ENCODE measurements at places on chromosomes 1 and 21. TPM values are rescaled to one million over a fixed set of nuclear protein-coding genes. Genes with fewer than 3 reads are reported as not detected.
A peak's percentile ranks its signal among the peaks of the same experiment; 100 is the strongest.

Gene S100A3
- not detected for total RNA-seq

- no peak overlapping the region for H3K4me3 ChIP-seq
- peaks cover 11% of the 10 kb centered on the region for H3K4me1 ChIP-seq
- H3K27ac ChIP-seq, result no peak overlapping the region
- H3K36me3 ChIP-seq, result no peaks in the 10 kb centered on the region
These were observed 9.7 kb upstream of the PPIE start for GRCh38 chr1:39729030-39729429.

Gene LAMC1
- total RNA-seq, result 0.23 TPM

DNA sequence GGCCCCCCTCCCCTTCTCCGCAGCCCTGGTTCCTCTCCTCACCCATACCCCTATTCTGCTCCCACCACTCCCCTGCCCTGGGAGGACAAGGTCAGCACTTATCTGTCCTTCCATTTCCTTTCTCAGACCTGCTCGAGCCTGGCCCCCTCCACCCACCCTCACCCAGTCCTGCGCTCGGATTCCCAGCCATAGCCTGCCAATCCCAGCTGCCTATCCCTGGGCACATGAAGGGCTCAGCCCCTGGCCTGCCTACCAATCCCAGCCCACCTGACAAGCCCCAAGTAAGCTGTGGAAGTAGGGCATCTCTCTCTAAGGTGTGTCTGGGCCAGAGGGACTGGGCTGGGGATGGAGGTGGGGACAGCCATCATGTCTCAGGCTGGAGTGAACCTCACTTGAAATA is 5.4 kb downstream of the BLACAT1 start:
- peaks cover 28% of the 10 kb centered on the region for H3K27me3 ChIP-seq
- no peak overlapping the region for H3K4me3 ChIP-seq
- DNase-seq, result no peak
- H3K36me3 ChIP-seq, result no peaks in the 10 kb centered on the region
- H3K27ac ChIP-seq, result no peak overlapping the region

GRCh38 chr1:219333626-219334025 is 159.9 kb downstream of the LYPLAL1 start:
- H3K4me3 ChIP-seq, result no peak overlapping the region
- H3K36me3 ChIP-seq, result no peaks in the 10 kb centered on the region
- DNase-seq, result no peak
- H3K27me3 ChIP-seq, result no peaks in the 10 kb centered on the region

- no peak for DNase-seq
- H3K27me3 ChIP-seq, result peaks cover 6% of the 10 kb centered on the region
- no peaks in the 10 kb centered on the region for H3K4me1 ChIP-seq
- H3K36me3 ChIP-seq, result no peaks in the 10 kb centered on the region
- no peak overlapping the region for H3K27ac ChIP-seq
These were observed 113.7 kb downstream of the ZSCAN20 start for GRCh38 chr1:33586106-33586505.

DNA sequence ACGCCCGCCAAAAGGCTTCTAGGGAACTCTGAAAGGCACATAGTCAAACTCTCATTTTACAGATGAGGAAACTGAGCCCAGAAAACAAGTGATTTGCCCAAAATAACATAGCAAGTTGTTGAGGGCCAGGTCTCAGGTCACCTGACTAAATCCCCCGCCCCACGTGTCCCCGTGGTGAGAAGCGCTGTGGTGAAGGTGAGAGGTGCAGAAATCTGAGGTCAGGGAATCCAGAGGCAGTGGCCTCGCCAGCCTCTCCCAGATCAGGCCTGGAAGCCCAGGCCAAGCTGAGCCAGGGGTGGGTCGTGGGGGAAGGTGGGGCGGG is 5.1 kb downstream of the HDGF start:
- no peak for DNase-seq
- peaks cover 71% of the 10 kb centered on the region for H3K36me3 ChIP-seq
- H3K27me3 ChIP-seq, result no peaks in the 10 kb centered on the region
- H3K4me1 ChIP-seq, result peaks cover 63% of the 10 kb centered on the region
- peak overlapping the region; percentile 94 for H3K27ac ChIP-seq
- H3K4me3 ChIP-seq, result peak overlapping the region; percentile 92

Gene PAPPA2
- total RNA-seq, result 0.07 TPM

DNA sequence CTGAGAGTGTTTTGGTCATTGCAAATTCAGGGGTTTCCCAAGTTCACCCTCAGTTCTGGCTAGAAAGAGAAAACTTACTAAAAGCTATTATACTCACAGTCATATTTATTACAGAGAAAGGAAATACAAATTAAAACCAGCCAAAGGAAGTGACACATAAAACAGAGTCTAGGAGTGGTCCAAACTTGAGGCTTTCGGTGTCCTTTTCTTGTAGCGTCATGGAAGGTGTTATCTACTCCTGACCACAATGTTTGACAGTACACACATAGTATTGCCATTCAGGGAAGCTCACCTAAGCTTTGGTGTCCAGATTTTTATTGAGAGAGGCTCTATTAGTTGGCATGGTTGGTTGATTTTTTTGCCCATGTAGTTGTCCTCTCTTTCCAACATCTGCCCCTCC is 59.0 kb downstream of the SLC35A3 start:
- H3K36me3 ChIP-seq, result peaks cover 1% of the 10 kb centered on the region
- H3K4me3 ChIP-seq, result no peak overlapping the region
- H3K27me3 ChIP-seq, result no peaks in the 10 kb centered on the region
- H3K27ac ChIP-seq, result peak overlapping the region; percentile 80
- H3K4me1 ChIP-seq, result peaks cover 18% of the 10 kb centered on the region
- DNase-seq, result peak; percentile 39

Gene MORC3
- 20.7 TPM for total RNA-seq

DNA sequence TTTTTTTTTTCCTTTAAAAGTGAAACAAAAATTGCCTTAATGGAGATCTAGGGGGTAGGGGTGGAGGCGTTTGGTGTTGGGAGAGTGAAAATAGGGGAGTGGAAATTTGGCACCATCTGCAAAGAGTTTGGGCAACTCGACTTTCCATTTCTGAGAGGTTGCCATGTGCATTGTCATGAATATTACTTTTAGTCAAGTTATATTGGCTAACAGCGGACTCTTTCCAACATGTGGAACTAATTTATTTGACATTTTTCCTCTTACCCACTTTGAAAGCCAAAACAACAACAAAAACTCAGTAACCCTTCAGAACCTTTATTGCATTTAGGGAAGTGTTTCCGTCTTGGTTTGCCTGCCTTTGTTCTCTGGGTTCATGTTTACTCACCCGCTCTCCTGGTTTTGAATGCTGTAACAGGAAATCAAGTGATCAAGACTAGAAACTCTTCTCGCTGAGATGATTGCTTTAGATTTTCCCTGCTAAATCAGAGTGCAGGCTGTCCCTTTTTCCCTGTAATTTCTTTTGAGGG is 70.4 kb downstream of the CACHD1 start:
- H3K36me3 ChIP-seq, result no peaks in the 10 kb centered on the region
- H3K4me1 ChIP-seq, result peaks cover 53% of the 10 kb centered on the region
- peak overlapping the region; percentile 51 for H3K4me3 ChIP-seq
- DNase-seq, result peak; percentile 11

Gene S100A2
- 0.50 TPM for total RNA-seq

- no peaks in the 10 kb centered on the region for H3K36me3 ChIP-seq
- no peaks in the 10 kb centered on the region for H3K27me3 ChIP-seq
- no peak for DNase-seq
- no peak overlapping the region for H3K4me3 ChIP-seq
These were observed 144.5 kb downstream of the SEC16B start for GRCh38 chr1:177825276-177825901.

DNA sequence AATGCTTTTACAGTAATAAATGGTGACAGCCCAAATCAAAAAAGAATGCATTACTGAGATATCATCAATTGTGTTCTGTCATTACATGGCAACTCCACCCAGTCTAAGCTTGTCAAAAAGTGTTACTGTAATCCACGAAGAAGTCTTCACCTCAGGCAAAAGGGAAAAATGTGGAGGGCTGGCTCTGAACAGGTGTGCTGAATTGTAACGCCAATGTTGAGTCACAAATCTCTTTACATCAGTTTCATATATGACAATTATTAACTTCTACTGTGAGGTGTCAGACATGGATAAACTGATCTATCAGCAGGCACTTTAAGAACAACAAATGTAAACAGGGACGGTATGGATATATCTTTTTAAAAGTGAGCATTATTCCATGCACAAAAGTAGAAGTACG is 98.5 kb upstream of the DMRTA2 start:
- H3K27me3 ChIP-seq, result no peaks in the 10 kb centered on the region
- H3K36me3 ChIP-seq, result peaks cover 31% of the 10 kb centered on the region
- H3K27ac ChIP-seq, result no peak overlapping the region
- DNase-seq, result no peak

- H3K4me3 ChIP-seq, result no peak overlapping the region
- H3K27me3 ChIP-seq, result no peaks in the 10 kb centered on the region
- no peak overlapping the region for H3K27ac ChIP-seq
- DNase-seq, result no peak
- no peaks in the 10 kb centered on the region for H3K36me3 ChIP-seq
These were observed 22.0 kb downstream of the TTLL7 start for GRCh38 chr1:83976920-83977319.

Gene CHRM3
- 0.36 TPM for total RNA-seq

Gene CBR3
- 13.5 TPM for total RNA-seq

DNA sequence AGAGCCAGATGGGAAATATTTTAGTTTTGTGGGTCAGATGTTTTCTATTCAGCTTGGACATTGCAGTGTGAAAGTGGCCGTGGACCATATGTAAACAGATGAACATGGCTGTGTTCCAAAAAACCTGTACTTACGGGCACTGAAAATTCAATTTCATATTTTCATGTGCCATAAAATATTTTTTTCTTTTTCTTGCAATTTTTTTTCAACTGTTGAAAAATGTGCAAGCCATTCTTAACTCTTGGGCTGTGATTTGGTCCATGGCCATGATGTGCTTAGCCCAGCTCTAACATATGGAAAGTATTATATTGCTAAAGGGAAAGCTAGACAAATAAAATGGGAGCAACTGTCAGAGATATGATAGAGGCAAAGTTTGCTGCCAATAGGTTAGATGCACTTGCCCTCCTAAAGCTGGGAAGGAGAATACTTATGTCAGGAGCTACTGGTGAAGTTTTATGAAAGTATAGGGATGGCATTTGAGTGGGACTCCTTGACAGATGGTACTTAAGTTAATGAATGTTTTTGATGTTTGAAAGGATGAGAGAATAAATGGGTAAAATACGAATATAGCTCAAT is 240.3 kb downstream of the RYR2 start:
- H3K27me3 ChIP-seq, result no peaks in the 10 kb centered on the region
- H3K4me3 ChIP-seq, result no peak overlapping the region
- no peak for DNase-seq
- H3K36me3 ChIP-seq, result no peaks in the 10 kb centered on the region
- H3K27ac ChIP-seq, result no peak overlapping the region

Gene KAZN
- total RNA-seq, result 1.9 TPM

- H3K36me3 ChIP-seq, result peaks cover 1% of the 10 kb centered on the region
- DNase-seq, result no peak
- H3K27me3 ChIP-seq, result peaks cover 7% of the 10 kb centered on the region
- H3K27ac ChIP-seq, result no peak overlapping the region
These were observed 80.3 kb upstream of the CAMK1G start for GRCh38 chr1:209503196-209503595.

Gene CYP4B1
- total RNA-seq, result not detected

- no peaks in the 10 kb centered on the region for H3K36me3 ChIP-seq
- no peak for DNase-seq
- H3K27me3 ChIP-seq, result no peaks in the 10 kb centered on the region
- H3K4me3 ChIP-seq, result no peak overlapping the region
- no peak overlapping the region for H3K27ac ChIP-seq
These were observed 65.6 kb downstream of the RGL1 start for GRCh38 chr1:183870351-183871077.

GRCh38 chr1:14704846-14705245 is 106.4 kb downstream of the KAZN start:
- no peaks in the 10 kb centered on the region for H3K36me3 ChIP-seq
- peaks cover 2% of the 10 kb centered on the region for H3K27me3 ChIP-seq
- H3K4me3 ChIP-seq, result no peak overlapping the region
- H3K4me1 ChIP-seq, result no peaks in the 10 kb centered on the region

Gene KRTAP6-3
- total RNA-seq, result not detected

Gene FAM177B
- total RNA-seq, result not detected

Gene DMBX1
- 0.09 TPM for total RNA-seq

GRCh38 chr1:185727726-185728125 is 6.5 kb upstream of the HMCN1 start:
- H3K36me3 ChIP-seq, result peaks cover 1% of the 10 kb centered on the region
- no peak for DNase-seq
- no peak overlapping the region for H3K27ac ChIP-seq
- H3K4me1 ChIP-seq, result no peaks in the 10 kb centered on the region
- H3K4me3 ChIP-seq, result no peak overlapping the region
- peaks cover 9% of the 10 kb centered on the region for H3K27me3 ChIP-seq

GRCh38 chr1:215277532-215277931 is 195.0 kb downstream of the KCNK2 start:
- no peak overlapping the region for H3K4me3 ChIP-seq
- no peaks in the 10 kb centered on the region for H3K4me1 ChIP-seq
- no peaks in the 10 kb centered on the region for H3K27me3 ChIP-seq
- H3K27ac ChIP-seq, result no peak overlapping the region
- no peaks in the 10 kb centered on the region for H3K36me3 ChIP-seq

DNA sequence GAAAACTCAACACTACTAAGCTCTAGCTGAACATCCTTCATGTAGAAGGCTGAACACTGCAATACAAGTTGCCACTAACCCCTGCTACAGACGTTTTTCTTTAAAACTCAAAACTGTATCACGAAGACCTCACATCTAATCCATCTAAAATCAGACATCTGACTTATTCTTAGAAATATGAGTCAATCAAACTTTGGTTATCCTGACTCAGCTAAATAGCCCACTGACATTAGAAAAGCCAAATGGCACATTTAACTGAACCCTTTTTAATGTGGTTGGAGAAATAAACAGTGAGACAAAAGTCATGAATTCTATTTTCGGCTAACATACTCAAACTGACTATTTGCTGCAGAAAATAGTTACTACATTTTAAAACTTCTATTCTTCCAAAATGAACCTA is 35.6 kb downstream of the WLS start:
- H3K27me3 ChIP-seq, result peaks cover 1% of the 10 kb centered on the region
- no peak for DNase-seq
- H3K4me1 ChIP-seq, result no peaks in the 10 kb centered on the region

Gene PLA2G2F
- total RNA-seq, result not detected

Data from activated CD8-positive, alpha-beta T cell treated with anti-CD3 and anti-CD28 coated beads for 36 hours (primary cell).